NCI-H345 (cell line): ENCODE measurements at places on chromosomes 13 and 19.

DNA sequence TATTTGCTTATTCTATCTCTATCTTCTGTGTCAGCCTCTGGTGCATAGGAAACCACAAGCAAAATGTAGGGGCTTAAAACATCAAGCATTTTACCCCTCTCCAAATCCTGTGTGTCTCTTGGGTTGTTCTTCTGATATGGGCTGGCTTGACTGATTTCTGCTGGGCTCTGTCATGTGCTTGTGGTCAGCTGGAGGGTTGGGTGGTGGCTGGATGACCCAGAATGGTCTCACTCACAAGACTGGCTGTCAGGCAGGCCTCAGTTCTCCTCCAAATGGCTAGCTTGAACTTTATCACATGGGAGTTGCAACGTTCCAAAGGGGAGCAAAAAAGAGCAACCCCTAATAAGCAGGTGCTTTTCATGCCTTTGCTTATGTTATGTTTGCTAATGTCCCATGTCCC, 9.6 kb upstream of the LYPD5 start:
- no peak for DNase-seq

GRCh38 chr13:110127986-110128511, 178.9 kb downstream of the COL4A1 start:
- no peak for DNase-seq

GRCh38 chr13:57629821-57630235, 1.7 kb upstream of the PCDH17 start:
- DNase-seq: peak; percentile 98

GRCh38 chr19:18754501-18754900, 36.6 kb downstream of the COMP start:
- no peak for DNase-seq

DNA sequence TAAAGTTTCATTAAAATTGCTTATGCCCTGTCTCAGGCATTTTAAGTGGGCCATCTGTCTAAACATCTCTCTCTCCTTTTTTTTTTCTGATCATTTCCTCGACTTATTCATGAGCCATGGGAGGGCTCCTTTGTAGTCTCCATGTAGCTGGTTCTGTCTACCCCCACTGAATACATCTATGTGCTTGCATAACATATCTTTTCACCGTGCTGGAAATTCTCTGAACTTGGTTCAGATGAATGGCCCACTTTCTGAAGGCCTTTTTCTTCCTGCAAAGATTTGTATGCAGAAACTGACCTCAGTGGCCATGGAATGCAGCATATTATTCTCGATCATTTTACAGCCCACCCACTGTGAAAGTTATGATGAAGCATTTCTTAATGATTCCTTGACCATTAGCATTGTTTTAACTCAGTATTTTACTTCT, 225.3 kb downstream of the GGACT start:
- DNase-seq: no peak

DNA sequence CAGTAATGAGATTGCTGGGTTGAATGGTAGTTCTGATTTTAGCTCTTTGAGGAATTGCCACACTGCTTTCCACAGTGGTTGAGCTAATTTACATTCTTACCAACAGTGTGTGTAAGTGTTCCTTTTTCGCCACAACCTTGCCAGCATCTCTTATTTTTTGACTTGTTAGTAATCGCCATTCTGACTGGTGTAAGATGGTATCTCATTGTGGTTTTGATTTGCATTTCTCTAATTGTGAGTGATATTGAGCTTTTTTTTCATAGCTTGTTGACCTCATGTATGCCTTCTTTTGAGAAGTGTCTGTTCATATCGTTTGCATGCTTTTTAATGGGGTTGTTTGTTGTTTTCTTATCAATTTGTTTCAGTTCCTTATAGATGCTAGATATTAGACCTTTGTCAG, 245.0 kb downstream of the MTUS2 start:
- no peak for DNase-seq

DNA sequence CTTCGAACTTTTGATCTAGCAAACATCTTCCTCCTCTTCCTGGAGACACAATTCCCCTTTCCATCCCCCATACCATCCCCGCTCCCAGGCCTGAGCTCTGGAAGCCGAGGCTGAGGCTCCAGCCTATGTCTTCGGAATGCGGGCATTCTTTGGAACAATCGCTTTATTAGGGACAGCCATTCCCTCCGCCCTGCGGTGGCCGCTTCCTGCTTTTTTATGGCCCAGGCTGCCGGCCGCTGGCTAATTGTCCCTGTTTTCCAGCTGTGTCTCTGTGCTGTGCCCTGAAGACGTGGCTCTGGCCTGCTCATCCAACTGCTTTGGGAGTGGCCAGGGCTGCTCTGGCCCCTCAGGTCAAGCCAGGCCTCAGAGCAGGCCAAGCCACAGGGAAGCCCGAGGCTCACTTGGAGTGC, 2.1 kb upstream of the CDX2 start:
- DNase-seq: no peak

DNA sequence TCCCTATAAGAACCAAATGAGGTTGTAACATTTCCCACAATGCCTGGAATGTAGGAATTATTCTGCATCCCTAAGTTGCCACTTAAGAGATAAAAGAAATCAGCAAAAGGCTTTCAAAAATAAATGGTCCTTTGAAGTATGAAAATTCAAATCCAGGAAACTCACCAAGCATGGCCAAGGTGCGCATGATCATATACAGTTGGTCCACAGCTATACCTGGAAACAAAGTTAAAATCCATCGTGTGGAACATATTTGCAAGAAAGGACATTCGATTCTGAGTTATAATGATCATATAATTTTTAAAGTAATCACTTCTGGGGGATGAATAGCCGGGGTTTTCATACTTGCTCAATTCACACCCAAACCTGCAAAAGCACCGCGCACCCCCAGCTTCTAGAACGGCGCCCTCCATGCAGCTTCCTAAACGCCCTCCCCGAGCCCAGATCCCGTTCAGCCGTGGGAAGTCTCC, 525 bp downstream of the CARS2 start:
- no peak for DNase-seq

DNA sequence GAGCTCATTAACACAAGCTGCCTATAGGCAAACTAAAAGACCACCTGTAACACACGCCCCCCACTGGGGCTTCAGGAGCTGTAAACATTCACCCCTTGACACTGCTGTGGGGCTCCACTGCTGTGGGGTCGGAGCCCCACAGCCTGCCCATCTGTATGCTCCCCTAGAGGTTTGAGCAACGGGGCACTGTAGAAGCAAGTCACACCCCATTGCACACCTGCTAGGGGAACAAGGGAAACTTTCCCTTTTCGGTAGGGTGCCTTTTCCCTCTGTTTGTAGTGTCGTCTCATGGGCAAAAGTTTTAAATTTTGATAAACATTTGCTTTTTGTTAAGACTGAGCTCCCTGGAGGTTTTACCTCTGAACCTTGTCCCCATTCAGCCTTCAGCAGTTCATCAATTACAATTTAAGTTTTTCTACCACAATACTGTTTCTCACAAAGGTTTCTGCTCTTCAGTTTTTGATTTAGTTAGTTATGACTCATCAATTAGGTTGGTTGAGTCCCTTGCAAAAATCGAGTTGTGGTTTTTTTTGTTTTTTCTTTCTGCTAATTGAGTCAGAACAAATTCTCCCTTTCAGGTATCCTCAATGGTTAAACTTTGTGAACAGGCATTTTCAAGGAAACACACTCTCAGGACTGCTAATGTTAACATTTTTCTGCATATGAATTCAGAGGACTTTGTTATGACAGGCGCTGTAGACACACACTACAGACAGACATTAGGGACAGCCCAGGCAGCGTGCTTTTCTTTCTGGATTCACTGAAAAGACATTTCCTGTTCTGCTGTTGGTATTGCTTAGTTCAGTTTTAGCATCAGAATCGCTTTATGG, 35.1 kb downstream of the ZNF433 start:
- no peak for DNase-seq

DNA sequence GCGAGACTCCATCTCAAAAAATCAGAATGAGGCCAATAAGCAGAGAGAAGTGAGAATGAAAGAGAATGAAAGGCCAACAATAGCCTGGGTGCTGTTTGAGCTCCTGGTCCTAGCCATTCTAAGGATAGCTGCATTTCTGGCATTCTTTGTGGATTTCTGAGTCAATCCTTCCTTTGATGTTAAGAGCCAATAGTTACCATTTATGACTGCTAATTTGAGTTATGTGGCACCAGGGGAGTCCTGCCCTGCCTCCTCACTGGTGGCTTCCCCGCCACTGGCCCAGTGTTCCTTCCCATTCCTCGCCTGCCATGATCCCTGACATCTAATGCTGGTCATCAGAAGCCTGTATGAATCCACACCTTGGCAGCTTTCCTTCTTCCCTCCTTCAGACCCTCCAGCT, 991.2 kb downstream of the UQCRFS1 start:
- DNase-seq: no peak

DNA sequence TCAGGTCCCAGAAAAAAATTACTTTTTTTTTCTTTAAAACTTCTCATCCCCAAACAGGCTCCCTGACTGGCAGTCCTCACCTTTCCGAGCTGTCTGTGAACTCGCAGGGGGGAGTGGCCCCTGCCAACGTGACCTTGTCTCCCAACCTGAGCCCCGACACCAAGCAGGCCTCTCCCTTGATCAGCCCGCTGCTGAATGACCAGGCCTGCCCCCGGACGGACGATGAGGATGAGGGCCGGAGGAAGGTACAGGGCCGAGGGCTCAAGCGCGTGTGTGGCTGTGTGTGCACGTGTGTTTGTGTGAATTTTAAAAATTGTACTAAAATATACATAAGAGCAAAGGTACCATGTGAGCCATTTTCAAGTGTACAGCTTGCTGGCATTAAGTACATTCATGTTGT, 167.6 kb downstream of the STK24 start:
- DNase-seq: no peak

GRCh38 chr19:42172261-42172660, 40.0 kb upstream of the POU2F2 start:
- no peak for DNase-seq

GRCh38 chr19:45716359-45717130, 14.2 kb downstream of the FBXO46 start:
- DNase-seq: no peak

DNA sequence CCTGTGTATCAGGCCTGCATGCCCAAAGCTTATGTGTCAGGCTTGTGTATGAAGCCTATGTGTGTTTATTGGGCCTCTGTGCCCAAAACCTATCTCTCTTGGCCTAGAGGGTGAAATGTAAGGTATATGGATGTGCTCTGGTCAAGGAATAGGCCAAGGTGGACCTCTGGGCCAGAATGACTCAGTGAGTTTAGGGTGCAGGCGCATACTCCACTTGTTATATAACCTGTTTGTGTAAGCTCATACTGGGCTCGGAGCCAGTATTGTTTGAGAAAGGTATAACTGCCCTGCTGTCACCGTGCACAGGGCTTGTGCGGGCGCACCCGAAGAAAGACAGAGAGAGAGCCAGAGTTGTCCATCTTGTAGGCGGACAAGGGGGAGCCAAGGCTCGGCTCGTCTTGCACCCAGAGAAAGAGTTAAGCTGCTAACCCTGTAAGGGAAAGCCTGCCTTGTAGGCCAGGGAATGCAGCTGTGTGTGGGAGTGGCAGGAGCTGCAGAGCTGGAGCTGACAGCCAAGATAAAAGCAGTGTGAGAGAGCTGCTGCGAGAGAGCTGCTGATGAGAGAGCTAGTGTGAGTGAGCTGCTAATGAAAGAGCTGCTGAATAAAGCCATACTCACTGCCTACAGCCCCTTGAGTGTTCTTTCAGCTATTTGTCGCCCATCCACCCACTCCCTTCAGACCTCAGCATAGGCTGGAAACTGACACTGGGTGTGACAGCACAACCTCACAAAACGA, 43.4 kb upstream of the N4BP2L1 start:
- no peak for DNase-seq

DNA sequence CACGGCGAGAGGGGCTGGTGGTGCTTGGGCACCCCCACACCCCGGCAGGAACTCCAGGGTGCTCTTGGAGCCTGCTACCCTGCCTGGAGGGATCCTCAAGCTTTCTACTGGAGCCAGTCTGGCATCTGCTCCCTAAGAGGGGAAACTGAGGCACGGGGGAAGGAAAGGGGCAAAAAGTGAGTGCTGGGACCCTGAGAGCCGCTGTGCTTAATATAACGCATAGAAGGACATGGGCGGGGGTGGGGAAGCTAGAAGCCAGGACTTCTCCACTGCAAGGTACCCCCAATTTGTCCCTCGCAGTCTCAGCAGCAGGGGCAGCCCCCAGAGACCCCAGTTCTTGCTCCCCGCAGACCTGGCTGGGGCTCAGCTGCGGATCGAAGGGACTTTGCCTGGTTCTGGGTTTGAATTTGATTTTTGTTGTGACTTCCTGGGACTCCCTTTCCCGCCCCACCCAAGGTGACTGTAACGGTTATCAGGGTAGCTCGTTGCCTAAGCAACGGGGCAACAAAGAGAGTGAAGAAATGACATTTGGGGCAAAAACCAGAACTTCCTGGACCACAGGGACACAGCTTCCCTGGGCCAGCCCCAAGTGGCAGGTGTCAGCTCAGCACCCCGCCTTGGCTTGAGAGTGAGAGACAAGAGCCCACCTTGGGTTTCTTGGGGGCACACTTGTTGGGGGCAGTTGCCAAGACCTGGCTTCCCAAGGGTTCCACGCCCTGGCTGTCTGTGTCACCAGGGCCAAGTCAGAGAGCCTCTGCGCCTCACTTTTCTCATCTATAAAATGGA, 638 bp downstream of the ADGRE5 start:
- DNase-seq: no peak

GRCh38 chr19:11797491-11797890, 832 bp upstream of the ZNF491 start:
- DNase-seq: peak; percentile 77

DNA sequence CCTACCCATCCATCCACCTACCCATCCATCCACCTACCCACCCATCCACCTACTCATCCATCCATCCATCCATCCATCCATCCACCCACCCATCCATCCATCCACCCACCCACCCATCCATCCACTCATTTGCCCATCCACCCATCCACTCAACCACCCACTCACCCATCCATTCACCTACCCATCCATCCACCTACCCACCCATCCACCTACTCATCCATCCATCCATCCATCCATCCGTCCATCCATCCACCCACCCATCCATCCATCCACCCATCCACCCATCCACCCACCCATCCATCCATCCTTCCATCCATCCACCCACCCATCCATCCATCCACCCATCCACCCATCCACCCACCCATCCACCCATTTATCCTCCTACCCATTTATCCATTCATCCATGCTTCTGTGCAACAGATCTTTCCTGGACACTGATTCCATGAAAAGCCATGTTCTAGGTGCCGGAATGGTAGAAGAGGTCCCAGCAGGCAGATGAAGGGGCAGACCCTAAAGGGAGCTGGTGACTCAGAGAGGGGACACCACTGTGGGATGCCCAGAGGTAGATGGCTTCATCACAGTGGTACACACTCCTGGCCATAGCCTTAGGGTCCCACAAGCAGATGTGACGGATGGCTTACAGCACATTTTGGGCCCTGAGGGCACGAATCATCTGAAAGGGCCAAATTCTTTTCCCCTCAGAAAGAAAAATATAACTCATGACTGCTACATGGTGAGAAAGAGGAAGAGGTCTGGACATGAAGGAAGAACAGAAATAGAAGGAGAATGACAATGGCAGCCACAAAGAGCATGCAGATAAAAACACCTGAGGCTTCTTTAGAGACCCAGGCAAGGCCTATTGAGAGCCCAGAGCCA, 76.0 kb downstream of the KCTD15 start:
- DNase-seq: no peak
